ENCODE measurements at places on chromosomes 6 and 20.
A peak's percentile ranks its signal among the peaks of the same experiment; 100 is the strongest.

- no peak for DNase-seq
These were observed at the start of gene WFDC10A for GRCh38 chr20:45629496-45630100. Gene WFDC10A (plus strand): TSS chr20:45629739. CDS start chr20:45629814, 75 bp downstream.

- no peak for DNase-seq
These were observed 21.6 kb downstream of the GPR6 start for GRCh38 chr6:109999740-110000139.

- no peak for DNase-seq
These were observed 105.6 kb upstream of the TNFAIP3 start for GRCh38 chr6:137761487-137761886.

GRCh38 chr6:90982051-90982450 lies 395.2 kb upstream of the MAP3K7 start:
- DNase-seq: no peak

GRCh38 chr6:142014515-142014914 lies 118.2 kb upstream of the GJE1 start:
- no peak for DNase-seq

DNA sequence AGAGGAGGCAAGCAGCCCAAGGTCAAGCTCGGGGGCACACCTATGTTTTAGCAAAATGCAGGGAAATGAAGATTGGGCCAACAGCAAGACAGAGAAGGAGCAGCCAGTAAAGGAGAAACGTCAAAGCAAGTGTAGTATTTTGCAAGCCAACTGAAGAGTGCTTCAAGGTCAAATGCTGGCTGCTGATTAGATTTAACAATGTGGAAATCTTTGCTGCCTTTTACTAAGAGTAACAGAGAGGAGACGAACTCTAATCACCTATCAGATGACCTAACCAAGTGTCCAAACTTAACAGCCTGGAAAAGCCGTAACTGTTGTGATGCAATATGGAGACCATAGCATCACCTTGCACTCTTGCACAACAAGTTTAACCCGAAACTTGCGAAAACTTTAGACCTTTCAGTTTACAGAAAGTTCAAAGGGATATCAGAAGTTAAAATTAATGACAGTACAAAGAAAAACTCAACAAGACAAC lies 30.4 kb downstream of the AKIRIN2 start:
- DNase-seq: no peak

DNA sequence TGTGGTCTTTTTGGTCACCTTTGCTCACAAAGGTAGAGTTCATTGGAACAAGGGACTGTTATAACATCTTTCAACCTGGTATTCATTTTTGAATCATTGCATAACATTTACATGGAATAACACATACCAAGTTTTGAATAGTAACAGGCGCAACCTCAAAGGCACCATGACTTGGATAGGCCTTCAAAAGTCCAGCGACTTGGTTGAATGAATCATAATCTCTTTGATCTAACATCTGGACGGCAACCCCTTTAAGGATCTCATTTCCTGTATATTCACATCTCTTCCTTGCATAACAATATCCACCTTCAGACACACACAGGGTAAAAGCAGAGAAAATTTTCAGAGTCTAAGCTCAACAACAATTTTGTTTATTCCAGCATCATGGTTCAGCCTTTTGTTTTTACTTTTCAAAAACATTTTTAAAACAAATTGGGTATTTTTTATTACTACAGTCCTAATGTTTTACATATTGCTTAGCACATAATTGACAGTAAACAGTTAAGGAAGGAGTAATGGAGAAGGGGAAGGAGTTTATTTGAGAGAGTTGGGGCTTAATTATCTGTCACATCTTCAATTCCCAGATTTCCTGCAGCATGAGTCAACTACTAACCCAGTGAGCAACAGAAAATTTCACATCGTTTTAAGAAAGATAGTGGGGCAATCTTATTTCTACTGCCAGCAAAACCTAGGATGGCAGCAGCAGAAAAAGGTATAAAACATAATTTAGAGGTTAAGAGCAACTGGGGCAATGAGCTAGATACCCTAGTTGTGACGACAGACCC lies 41.8 kb upstream of the F13A1 start:
- no peak for DNase-seq

- no peak for DNase-seq
These were observed 232.5 kb downstream of the PKHD1 start for GRCh38 chr6:51854876-51855275.

- DNase-seq: no peak
These were observed 1.9 kb upstream of the TMEM242 start for GRCh38 chr6:157325069-157325805.

DNA sequence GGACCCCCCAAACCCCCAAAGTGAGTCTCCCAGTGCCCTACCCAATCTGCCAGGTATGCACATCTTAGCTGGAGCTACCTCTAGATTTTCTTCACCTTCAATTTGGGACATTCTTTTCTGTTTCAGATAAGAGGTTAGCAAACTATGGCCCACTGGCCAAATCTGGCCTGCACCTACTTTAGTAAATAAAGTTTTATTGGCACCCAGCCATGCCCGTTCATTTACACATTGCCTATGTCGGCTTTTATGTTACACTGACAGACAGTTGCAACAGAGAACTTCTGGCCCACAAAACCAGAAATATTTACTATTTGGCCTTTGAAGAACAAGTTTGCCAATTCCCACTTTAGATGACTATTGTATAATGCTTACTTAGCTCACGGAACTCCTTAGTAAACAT lies 55.9 kb upstream of the STX16 start:
- no peak for DNase-seq

DNA sequence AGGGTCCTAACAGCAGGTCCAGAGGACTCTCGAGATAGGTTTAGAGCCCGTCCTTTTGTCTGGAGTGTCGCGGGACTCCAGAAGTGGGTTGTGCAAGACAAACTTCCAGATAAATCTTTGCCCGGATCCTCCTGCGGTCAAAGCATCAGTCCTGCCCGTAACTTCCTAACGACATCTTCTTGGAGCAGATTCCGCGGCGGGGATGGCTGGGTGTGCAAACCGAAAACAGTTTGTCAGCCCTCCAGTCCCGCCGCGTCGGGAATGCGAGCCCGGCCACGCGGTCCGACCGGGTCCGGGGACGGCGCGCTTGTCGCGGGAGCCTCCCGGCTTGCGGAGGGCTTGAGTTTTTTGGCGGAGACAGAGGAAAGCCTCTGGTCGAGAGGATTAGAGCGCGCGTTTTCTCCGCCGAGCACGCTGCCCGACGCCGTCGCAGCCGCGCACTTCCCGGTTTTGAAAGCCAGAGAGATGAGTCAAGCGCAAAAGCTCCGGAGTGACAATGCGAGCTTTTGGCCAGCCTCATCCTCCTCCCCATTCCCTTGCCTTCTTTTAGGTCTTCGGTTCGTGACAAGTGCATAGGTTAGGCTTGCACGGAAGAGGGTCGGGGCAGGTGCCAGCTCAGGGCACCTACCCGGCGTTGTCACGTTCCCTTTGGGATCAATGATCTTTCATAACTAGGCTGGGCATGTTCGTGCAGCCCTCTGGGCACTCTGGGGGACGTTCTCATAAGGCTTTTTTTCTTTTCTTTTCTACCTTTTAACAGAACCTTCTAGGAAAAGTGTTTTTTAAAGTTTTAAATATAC lies 91.3 kb upstream of the PRDM1 start:
- DNase-seq: peak; percentile 40

GRCh38 chr6:163123098-163123497 lies 291.4 kb upstream of the QKI start:
- no peak for DNase-seq

GRCh38 chr20:18907353-18907752 lies 93.8 kb downstream of the SCP2D1 start:
- no peak for DNase-seq

DNA sequence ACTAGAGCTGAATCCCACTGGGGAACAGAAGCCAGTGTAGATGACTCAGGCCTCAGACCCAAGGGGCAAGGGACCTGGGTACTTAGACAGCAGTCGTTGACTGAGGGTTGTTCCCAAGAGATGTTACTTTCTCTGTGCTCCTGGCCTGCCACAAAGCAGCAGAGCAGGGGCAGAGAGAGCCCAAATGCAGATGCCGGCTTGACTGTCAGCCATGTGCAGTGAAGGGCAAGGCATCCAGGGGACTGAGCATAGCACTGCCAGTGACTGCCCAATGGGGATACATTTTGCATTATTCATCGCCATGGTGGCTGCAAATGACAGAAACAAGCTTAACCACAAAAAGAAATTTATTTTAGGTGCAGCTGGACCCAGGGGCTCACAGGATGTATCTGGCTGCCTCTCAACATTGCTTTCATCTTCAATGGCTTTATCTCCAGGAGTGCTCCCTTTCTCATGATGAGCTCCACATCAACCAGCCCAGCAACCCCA lies 7.6 kb upstream of the TP53RK start:
- no peak for DNase-seq

Data from omental fat pad (tissue), 4 donors.